Activated T-helper 17 cell treated with anti-CD3 and anti-CD28 coated beads, Interleukin-2, amount 50 U/mL, for 72 hours (primary cell): ENCODE measurements at places on chromosomes 6 and 20. TPM values are rescaled to one million over a fixed set of nuclear protein-coding genes. Genes with fewer than 3 reads are reported as not detected.

GSTA1 gene
- total RNA-seq: not detected

MUC22 gene
- total RNA-seq: not detected

SYNDIG1 gene
- total RNA-seq: not detected

TGM3 gene
- 0.16 TPM for total RNA-seq

PDE7B gene
- not detected for total RNA-seq

C2 gene
- total RNA-seq: 0.58 TPM

GSTA3 gene
- total RNA-seq: not detected

TBX18 gene
- not detected for total RNA-seq

FLRT3 gene
- not detected for total RNA-seq

SLC2A10 gene
- not detected for total RNA-seq

IRF4 gene
- total RNA-seq: 477 TPM

F13A1 gene
- not detected for total RNA-seq

REM1 gene
- total RNA-seq: not detected

C20orf144 gene
- total RNA-seq: 0.26 TPM

SLC25A27 gene
- not detected for total RNA-seq

EEF1A2 gene
- 0.80 TPM for total RNA-seq

CALHM5 gene
- not detected for total RNA-seq

PMEPA1 gene
- total RNA-seq: 2.3 TPM

ARMH2 gene
- total RNA-seq: 0.45 TPM

MAS1 gene
- not detected for total RNA-seq

NRM gene
- 26.0 TPM for total RNA-seq

YWHAB gene
- total RNA-seq: 236 TPM

HDGFL1 gene
- not detected for total RNA-seq

EYS gene
- total RNA-seq: not detected

DDR1 gene
- 3.0 TPM for total RNA-seq

ANKRD6 gene
- total RNA-seq: 1.6 TPM

ENPP1 gene
- total RNA-seq: 0.73 TPM

HCK gene
- total RNA-seq: 0.15 TPM

BCKDHB gene
- 16.0 TPM for total RNA-seq

CD93 gene
- total RNA-seq: 6.7 TPM

ZNF334 gene
- 0.76 TPM for total RNA-seq

SLC22A23 gene
- 0.13 TPM for total RNA-seq

NKX2-2 gene
- not detected for total RNA-seq

MLIP gene
- not detected for total RNA-seq
